HT-29 (cell line): ENCODE measurements at places on chromosomes 11 and 22.

GRCh38 chr11:8503910-8504364 lies 90.1 kb downstream of the STK33 start:
- DNase-seq: no peak

DNA sequence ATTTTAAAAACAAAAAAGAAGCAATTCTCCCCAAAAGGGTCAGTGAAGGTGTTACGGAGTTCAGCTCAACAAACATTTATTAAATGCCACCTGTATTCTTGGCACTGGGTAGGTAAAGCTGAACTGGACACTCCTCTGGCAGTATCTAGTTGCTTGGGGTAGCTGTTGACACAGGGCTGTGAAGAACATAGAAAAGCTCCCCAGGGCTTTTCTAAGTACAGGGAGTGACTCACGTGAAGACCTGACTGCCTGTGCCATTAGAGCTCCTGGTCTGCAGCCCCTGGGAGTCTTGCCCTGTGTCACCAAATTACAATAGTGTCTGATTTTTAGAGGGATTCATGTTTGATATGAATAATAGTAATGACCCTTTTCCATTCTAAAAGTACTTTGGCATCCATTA lies 43.6 kb downstream of the COA4 start:
- DNase-seq: no peak

DNA sequence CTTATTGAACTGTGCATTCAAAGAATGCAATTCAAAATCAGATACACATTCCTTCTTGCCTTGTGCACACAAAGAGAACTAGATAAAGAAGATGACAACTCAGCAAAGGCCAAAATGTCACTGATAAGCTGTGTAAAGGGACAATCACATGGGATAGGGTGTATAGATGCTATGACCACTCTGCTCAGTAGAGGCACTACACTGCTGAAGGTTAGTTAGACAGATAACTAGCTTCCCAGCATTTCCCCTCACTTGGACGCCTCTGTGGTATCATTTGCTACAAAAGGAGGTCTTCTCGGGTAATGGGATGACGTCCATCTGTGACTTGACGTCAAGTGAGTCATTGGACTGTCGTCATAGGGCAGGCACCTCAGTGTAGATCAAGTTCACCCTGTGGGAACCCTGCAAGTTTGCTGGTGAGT lies 424.9 kb upstream of the CCDC90B start:
- no peak for DNase-seq

GRCh38 chr11:88404932-88405710 lies 67.6 kb upstream of the CTSC start:
- no peak for DNase-seq

GRCh38 chr22:20998411-20999336 lies 3.2 kb downstream of the THAP7 start:
- no peak for DNase-seq

GRCh38 chr11:11937957-11938356 lies 70.5 kb downstream of the DKK3 start:
- no peak for DNase-seq

GRCh38 chr11:107830915-107831540 lies 27.6 kb downstream of the SLC35F2 start:
- peak; percentile 28 for DNase-seq

DNA sequence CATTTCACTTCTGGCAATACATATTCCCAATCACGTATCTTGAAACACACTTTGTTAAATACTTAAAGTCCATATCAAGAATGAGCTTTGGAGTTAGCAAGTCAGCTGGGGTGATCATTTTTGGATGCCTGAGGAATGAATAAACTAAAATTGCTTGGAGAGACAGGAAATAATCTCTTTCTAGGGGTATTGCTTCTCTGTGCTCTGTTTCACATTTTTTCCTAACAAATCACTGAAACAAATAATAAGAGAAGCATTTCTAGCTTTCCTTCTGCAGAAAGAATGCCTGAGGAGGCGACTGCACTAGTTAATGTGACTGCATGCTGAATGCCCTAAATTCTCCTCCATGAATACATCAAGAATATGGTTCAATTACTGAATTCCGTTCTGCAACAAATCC lies 541.4 kb upstream of the CCDC90B start:
- DNase-seq: no peak

DNA sequence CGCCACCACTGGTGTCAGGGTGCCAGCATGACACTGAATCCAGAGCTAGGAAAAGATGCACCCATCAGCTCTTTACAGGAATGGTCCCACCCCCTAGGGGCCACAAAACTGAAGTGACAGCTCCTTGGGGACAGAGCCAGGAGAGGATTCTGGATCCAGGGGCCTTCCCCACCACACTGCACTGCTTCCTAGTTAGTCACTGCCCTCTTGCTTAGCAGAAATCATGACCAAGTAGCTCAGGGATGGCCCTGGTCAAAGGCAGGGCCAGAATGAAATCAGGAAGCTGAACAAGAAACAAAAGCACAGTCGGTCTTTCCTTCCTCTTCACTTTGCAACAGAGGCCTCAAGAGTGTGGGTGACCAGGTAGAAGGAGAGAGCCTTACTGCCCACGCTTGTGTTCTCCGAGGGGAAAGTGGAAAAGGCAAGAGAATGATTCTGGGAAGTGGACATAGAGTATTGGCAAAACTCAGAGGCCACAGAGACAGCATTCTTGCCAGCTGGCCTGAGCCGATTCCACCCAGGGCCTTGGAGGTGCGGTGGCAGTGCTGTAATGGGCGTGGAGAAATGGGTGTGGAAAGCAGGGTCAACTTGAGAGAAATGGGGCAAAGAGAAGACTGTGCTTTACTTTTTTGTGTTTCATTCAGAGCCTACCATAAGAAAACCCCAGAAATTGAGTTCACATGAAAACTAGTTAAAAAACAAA lies 39.8 kb downstream of the KCNJ1 start:
- DNase-seq: no peak

- no peak for DNase-seq
Observed at GRCh38 chr22:37285937-37286336, 3.6 kb downstream of the CYTH4 start.

DNA sequence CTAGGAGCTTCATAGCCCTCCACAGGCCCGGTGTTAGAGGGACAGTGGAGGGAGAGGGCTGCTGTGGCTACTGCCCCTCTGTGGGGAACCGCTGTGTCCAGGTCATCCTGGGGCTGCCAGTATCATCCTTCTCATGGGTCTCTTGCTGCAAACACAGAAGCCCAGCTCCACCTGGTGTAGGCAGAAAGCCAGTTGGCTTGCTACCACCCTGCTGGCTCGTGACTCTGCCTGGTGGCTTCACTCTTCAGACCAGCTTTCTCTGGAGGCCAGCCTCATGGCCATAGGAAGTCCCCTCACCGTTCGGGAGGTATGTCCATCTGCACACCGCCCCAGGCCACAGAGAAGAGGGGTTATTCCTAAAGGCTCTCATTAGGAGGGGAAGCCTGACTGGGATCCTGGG lies 19.4 kb upstream of the SUSD2 start:
- no peak for DNase-seq

- no peak for DNase-seq
Observed at GRCh38 chr11:117557361-117557760, 229.7 kb downstream of the CEP164 start.
